ENCODE measurements at places on chromosomes 5 and 9.

DNA sequence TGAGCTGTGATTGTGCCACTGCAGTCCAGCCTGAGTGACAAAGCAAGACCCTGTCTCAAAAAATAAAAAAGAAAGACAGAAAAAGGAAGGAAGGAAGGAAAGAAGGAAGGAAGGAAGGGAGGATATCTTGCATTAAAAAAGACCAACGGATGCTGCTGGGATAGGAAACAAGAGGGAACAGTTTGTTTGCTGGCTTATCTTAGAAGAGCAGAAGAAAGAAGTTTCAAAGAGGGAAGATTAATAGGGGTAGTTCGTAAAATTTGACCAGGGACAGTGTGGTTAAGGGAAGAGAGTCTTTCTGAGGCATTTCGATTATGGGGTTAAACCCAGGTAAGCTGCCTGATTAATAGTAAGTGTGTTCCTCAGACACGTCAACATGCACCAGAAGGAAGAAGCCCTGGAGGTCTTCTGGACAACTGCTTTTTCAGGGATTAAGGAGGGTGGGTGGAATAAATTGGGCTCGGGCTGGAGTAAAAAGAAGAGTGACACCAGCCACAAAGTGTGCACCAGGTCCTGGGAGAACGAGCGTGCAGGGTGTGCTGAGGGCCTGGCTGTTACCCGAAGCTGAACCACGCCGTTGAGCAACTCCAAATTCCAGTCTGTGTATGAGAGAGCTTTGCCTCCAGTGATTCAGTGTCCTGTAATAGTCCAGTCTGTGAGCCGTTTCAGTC is 24.8 kb downstream of the FYB1 start:
- DNase-seq: no peak

DNA sequence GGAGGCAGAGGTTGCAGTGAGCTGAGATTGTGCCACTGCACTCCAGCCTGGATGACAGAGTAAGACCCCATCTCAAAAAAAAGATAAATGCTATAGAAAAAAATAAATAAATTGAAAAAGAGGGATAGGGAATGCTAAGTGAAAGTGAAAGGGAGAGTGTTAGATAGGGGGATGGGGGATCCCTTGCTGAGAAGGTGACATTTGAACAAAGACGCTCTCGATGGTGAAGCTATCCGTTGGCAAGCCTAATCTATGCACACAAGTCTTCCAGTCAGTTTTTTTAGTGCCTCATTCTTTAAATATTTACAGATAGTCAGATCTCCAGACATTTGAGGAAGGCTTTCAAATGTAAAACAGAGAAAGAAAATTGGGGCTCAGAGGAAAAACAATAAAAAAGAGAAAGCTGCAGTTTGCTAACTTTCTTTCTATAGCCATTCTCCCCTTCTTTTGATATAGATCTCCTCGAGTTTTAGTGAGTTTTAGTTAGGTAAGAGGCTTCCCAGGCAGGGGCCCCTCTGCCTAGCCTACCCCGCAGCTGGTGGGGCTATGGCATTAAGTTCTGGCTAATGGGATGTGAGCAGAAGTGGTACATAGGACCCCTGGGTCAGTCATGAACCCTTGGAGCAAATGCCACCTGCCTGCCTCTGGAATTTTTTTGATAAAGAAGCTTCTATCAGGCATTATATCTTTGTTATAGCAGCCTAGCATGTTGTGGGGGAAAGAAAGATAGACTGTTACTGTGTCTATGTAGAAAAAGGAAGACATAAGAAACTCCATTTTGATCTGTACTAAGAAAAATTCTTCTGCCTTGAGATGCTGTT is 12.0 kb downstream of the GLRX start:
- DNase-seq: no peak

DNA sequence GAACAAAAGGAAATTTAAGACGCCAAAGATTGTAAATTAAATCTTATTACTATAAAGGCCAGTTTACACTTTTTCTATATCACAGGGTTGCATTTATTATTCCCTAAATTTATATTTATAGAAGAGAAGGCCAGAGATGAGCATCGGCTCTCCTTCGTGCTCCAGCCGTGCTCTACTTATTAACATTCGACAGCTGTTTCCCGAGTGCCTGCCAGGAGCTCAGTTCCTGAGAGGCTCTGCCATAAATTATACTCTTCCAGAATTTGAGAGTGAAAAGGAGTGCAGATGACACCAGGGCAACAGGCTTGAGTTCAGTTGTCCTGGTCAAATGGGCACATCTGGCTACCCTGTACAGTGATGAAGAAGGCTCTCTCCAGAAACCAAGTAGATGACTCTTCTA is 70.1 kb downstream of the PCSK5 start:
- DNase-seq: peak; percentile 31

DNA sequence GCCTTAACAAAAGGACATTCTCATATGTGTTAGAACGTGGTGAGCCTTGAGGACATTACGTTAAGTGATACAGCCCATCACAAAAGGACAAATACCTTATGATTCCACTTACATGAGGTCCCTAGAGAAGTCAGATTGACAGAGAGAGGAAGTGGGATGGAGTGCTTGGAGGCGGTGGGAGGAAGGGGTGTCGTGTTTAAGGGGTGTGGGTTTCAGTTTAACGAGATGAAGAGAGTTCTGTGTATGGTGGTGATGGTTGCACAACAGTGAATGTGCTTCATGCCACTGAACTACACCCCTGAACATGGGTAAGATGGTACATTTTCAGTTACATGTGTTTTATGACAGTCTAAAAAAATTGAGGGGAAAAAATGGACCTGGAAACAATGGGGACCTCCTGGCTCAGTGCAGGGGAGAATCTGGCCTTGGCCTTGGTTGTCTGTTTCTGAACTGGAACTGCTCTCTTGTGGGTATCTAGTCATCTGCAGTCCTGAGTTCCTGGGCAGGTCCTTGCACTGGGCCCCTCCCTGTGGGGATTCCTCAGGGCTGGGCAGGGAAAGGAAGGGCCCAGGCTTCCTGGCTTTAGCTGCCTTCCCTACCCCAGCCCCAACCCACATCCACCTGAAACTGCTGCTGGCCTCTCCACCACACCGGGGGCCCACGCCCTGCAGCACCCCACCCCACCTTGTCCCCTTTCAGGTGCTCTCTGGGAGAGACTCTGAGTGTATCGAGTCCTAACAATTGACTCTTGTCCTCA is 17.8 kb downstream of the LRRC8A start:
- DNase-seq: no peak

GRCh38 chr5:22844636-22845035 is 8.5 kb downstream of the CDH12 start:
- DNase-seq: no peak

DNA sequence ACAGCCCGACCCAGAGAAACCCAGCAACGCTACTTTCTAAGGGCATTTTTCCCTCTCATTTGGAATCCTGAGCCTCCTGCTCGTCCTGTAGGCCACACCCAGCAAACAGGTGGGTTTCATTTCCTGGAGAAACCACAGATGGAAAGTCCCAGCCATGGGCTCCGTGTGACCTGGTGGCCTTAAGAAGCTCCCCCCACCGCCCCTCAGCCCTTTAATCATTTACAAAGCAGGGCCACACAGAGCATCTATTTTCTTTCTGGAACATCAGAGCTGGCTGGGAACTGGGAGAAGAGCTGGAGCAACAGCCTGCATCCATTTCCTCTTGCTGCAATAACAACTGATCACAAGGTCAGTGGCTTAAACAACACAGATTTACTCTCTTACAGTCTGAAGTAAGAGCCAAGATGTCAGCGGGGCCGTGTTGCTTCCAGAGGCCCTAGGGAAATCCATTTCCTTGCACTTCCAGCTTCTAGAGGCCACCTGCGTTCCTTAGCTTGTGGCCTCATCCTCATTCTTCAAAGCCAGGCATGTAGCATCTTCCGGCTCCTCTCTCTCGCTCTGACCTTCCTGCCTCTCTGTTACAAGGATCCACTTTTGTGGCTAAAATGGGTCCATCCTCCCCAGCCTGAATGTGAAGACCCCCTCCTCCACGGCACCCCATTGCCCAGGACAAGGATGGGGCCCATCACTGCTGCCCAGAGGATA is 40.5 kb downstream of the C9orf50 start:
- DNase-seq: no peak

Measured in muscle of arm (tissue), 14 donors.